ENCODE measurements at places on chromosomes 13 and 19.

- DNase-seq = peak; percentile 51
These were observed 368.4 kb downstream of the KLF12 start for GRCh38 chr13:73765651-73766384.

DNA sequence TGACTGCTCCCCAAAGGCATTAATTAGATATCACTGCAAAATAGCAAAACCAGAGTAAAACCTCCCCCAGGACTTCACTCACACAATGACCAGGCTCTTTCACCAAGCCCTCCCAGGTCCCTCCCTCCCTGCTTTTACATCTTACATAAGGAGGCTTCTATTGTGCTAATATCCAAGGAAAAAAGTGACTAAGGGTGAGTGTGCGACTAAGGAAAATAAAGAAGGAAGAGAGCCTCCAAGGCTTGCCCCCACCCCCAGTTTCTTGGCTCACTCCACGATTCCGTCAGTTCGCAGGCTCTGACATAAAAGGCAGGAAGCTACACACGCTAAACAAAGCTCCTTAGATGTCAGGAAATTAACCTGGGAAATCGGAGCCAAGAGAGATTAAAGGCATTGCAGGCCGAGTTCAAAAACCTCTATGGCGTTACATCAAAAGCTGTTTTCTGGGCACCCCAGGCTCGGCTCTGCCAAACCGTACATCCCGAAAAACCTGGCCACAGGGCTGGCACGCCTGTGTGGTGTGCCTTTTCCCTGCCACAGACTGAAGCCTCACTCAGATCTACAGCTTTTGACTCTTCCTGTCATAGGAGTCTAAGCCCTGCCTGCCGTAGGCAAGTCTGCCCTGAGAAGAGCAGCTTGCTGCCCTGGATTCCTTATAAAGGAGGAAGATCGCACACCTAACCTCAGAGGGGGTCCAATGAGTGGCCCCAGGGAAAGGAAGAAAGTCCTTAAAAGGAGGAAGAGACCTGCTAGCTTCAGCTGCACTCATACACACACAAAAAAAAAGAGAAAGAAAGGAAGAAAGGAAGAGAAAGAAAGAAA lies 67.0 kb upstream of the SERP2 start:
- DNase-seq = no peak

DNA sequence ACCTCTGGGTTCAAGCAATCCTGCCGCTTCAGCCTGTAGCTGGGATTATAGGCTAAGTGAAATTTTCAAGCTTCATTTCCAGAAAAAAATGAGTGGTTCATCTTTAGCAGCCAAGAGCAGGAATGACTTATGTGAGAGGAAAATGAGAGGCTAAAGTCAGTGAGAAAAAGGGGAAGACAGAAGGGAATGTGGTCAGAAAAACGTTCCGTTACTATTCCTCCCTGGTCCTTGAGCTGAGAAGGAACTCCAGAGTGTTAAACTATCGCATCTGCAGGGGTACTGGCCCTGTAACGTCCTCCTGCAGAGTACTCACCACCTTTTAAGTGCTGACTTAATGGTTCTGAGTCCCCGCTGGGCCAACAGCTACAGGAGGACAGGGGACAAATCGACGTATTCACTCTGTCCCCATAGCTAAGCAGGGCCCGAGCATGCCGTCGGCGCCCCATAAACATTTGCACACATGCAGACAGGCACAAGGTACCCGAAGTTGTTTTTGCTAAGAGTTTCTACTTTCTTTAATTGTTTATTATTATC lies 88.1 kb downstream of the FLT1 start:
- DNase-seq = no peak

DNA sequence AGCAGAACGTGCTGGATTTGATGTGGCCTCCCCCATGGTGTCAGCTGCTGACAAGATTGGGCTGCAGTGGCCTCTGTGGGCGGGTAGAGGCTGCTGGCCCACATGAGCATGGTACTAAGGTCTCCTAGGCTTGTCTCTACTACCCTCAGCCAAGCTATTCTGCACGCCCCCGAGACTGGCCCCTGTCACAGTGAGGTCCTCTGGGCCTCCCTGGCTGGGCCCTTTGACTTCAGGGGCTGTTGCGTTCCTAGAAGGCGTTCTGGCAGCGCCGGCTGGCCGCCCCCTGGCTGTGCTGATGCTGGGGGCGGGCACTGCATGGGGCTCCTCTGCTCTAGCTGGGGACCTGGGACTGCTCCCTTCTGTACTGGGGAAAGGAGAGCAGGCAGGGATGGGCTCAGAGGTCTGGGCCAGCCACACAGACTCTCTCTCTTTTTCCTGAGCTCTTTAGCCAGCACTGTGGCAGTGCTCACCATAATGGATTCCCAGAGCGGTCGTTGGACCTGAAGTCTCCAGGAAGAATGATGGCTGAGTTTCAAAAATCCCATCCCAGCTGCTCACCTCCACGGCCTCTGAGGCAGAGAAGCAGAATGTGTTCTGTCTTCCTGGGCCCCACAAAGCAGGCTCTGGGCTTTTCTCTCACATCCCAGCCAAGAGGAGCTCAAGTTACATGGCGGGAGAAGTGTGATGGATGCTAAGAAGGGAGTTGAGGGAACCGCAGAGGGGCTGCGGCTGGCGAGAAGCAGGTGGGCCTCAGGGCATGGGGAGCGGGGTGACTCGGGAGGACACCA lies 32.3 kb downstream of the TSSK6 start:
- no peak for DNase-seq

DNA sequence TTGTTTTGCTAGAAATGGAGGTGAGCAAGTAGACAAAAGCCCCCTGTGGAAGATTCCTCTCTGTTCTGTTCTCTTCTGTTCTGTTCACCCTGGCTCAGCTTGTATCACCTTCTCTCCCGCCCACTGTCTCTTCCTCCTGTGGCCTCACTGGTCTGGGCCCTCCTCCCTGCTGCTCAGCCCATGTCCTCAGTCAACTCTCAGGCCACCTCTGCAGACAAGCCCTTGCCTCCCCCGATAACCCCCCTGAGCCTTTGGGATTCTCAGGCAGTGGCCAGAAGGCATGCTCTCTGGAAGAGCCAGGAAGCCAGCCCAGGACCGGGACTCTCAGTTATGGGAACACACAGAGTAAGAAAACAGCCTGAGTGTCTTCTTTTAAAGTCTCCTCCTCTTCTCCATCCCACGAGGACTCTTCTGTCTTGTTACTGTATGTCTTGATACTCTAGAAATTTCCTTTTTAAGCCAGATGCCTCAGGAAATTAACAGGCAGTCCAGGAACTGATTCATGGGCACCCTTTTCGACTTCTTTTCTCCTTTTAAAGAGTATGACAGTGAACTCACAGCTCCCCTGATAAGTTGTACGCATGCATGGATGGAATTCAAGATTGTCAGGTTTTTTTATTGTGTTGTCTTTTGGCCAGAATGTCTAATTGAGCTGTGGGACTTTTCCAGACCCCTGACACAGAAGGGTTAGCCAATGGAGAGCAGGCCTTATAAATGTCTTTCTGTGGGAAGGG lies 33.7 kb downstream of the SHISA2 start:
- no peak for DNase-seq

DNA sequence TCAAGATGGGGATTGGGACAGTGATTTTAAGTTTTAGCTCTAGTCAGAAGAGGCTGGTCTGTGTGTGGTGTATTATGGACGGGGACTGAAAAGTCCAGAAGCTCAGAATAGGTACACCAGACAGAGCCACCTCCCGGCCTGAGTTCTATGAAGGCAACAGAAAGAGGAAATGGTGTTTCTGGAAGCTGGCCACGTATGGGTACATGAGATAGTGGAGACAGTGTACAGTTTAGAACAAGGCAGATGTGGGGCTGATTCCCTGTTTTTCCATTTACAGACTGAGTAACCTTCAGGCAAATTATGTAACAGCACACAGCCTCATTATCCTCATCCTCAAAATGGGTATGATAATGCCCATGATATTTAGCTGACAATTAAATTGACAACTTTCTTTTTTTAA lies 1.3 kb downstream of the ZNF175 start:
- DNase-seq = no peak

DNA sequence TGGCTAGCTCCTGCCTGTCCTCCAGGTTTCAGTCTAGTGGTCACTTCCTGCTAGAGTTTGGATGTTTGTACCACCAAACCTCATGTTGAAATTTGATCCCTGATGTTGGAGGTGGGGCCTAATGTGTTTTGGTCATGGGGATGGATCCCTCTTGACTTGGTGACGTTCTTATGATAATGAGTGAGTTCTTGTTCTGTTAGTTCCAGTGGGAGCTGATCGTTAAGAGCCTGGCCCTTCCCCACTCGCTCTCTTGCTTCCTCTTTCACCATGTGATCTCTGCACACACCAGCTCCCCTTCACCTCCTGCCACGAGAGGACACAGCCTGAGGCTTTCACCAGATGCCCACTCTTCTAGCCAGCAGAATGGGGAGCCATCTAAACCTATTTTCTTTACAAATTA lies 86.8 kb upstream of the SCEL start:
- DNase-seq = no peak

DNA sequence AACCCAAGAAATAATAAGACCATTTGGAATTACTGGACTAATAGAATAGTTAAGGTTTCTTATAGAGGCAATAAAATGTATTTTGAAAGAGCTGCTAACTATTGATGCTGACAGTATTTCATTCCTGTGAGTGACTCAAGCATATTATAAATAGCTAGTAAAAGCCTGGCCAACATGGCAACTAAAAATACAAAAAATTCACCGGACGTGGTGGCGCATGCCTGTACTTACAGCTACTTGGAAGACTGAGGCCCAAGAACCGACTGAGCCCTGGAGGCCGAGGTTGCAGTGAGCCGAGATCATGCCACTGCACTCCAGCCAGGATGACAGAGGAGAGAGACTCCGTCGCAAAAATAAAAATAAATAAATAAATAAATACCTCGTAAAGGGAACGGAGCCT lies 5.4 kb upstream of the ICAM3 start:
- no peak for DNase-seq

DNA sequence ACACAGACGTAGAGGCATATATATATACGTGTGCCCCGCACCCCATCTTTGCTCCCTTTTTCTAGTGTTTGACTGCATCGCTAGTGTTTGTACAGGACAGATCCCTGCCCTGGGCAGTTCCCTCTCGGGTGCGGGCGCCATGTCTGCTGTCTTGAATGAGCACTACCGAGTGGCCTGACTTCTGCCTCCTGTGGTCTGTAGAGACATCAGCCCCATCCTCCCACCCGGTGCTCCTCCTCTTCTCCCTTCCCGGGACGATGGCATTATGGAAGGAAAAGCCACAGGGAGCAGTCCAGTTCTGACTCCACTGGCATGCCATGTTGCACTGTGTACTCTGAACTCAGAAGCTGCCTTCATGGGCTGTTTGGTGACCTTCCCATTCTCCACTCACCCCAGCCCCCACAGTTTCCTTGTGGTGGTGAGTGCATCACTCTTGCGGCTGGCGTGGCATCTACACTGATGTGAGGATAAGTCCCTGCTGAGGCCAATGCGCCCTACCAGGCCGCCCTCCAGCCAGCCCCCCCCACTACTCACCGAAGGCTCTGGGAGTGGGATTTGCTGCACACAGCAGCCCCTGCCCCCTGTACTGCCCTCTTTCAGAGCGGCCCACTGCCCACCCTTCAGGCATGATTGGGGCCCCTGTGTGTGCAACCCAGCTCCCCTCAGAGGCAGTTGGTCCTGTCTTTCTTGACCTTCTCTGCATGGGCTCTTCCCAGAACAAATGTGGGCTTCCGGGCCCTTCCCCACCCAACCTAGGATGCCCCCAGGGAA lies 25.2 kb downstream of the TDRD12 start:
- DNase-seq = no peak

DNA sequence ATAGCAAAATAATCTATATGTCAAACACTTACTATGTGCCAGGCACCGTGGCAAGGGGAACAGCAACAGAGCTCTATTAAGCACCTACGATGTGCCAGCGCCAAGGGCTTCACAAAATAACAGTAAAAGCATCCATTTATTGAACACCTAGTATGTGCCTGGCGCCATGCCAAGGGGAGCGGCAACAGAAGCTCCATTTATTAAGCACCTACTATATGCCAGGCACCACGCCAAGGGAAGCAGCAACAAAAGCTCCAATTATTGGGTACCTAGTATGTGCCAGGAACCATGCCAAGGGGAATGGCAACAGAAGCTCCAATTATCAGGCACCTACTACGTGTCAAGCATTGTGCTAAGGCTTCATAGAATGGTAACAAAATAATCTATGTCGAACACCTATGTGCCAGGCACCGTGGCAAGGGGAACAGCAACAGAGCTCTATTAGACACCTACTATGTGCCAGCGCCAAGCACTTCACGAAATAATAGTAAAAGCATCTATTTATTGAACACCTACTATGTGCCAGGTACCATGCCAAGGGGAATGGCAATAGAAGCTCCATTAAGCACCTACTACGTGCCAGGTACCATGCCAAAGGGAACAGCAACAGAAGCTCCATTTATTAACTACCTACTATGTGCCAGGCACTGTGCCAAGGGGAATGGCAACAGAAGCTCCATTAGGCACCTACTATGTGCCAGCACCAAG lies 107.7 kb downstream of the PTPRS start:
- DNase-seq = no peak

- no peak for DNase-seq
These were observed 34.7 kb downstream of the DCT start for GRCh38 chr13:94444826-94445225.

- DNase-seq = no peak
These were observed 6.7 kb downstream of the ZNF44 start for GRCh38 chr19:12287958-12288500.

DNA sequence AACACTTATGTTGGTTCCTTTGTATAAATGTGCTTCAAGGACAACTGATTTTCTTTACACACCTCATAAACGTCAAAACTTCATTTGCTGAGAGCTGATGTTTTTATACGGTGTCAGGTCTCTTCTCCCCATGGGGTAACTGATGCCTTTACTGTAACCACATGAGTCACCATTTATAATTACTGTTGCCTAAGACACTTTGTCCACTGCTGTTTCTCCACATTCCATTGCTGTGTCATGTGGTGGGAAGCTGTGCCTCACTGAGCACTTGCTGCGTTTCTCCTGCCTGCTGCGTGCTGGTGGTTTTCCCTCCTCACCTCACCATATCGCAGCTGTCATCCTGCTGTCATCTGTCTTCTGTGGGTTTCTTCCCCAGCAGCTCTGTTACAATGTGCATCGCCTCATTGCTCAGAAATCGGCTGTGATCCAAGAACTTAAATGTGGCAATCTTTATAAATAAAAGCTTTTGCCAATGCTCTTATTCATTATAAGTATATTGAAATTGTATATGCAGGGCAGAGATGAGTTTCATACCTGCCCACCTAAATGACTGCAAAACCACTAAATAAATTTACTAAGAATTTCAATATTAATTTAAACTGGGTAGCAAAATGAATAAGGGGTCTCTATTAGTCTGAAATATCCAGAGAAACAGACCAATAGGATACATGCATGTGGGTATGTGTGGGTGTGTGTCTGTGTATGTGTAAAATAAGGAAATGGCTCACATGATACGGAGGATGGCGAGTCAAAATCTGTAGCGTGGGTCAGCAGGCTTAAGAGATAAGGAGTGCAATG lies 547.0 kb upstream of the SLITRK5 start:
- DNase-seq = no peak

DNA sequence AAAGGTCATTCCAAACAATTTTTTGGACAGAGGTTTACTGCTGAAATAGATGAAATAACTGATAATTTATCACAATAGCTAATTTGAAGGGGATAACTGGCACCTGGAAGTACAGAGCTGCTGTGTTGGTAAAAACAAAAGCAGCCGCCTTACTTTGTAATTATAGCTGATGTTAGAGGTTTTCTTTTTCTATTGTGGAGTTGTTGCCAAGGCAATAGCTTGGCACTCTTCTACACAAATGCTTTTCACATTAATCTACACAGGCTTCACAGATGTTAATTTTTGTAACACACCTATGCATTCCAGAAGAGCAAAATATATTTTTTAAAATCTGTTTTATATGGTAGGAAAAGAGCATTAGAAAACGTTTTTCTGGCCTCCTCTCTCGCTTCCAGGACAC lies 56.9 kb downstream of the LACC1 start:
- DNase-seq = no peak

- DNase-seq = peak; percentile 81
These were observed 624 bp downstream of the CTXN1 start for GRCh38 chr19:7925171-7925851.

All from activated T-cell treated with anti-CD3 and anti-CD28 coated beads for 48 hours (primary cell).